ENCODE measurements at places on chromosomes 6 and 20.
A peak's percentile ranks its signal among the peaks of the same experiment; 100 is the strongest.

GRCh38 chr20:45128099-45128498 lies 3.8 kb upstream of the WFDC12 start:
- no peak for DNase-seq

DNA sequence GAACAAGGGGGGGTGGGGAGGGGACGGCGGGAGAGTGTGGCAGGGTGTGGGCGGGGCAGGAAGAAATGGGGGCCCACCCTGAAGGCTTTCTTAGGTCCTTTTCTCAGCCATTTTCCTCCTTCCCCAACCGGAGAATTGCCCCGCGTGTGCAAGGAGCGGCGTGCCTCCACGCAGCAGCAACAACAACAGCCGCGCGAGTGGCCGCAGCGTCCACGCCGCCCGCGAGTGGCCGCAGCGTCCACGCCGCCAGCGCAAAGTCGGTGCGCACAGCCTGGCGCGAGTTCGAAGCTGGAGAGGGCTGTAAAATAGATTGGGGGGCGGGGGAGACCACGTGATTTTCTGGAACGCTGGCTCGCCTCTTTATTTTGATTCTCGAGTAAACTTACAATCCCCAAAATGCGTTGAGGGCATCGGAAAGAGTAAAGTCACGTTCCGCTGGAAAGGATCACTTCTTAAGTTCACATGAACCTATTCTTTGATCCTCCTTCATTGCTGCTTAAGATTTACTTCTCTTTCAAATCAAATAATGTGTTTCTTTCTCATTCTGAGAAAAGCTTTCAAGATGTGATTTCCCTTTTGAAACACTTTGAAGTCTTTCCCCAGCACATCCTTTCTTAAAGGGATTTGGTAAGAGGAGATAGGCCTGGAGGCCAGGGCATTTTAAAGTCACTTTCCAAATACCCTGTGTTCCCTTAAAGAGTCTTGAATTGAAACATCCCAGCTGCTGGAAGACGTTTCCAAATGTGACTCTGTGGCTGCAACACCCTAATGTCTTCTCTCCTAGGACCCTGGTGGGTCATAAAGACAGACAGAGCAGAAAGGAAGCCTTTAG lies 66.7 kb upstream of the ZNF217 start:
- peak; percentile 52 for DNase-seq

DNA sequence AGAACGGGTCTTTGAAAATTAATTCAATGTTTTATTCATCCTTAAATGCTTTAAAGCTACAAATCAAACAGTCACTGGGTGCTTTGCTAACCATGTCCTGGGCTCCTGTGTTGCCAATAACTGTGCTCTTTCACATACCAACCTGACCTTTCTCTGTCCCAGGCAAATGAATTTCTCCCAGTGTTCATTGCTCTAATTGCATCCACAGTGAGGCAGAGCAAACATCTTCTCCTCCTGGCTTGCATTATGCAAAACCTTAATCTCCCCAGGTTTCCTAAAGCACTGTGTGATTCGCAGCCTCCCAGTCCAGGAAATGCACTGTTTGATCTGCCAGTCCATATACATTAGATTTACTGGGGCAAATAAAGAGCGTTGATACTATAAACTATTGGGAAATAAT lies 219.0 kb downstream of the PREX1 start:
- DNase-seq: no peak

- peak; percentile 67 for DNase-seq
These were observed 191.9 kb downstream of the MOXD1 start for GRCh38 chr6:132209351-132209750.

- no peak for DNase-seq
These were observed 44.8 kb downstream of the TAF8 start for GRCh38 chr6:42095094-42095493.

- no peak for DNase-seq
These were observed 635 bp downstream of the SLC35B3 start for GRCh38 chr6:8434727-8435092.

GRCh38 chr20:44641325-44641724 lies 10.2 kb downstream of the ADA start:
- DNase-seq: no peak

GRCh38 chr20:1267809-1268374 lies 1.8 kb downstream of the SNPH start:
- no peak for DNase-seq

DNA sequence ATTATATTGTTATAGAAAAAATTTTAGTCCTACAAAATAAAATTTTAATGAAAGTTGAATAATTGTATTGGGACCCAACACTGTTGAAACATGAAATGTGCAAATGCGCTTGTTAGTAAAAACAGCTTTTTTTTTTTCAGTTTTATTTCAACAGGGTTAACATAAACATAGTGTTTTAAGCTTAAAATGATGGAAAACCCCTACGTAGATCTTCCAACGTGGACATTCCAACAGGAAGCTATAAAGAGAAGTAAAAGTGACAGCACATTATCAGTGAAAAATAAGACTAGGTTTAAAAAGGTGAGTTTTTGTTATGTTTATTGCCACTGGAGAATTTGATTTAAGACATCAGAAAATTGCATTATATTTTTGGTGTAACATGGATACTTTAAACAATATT lies 6.5 kb upstream of the GPR31 start:
- DNase-seq: no peak

- peak; percentile 64 for DNase-seq
These were observed 130.7 kb upstream of the SSTR4 start for GRCh38 chr20:22904386-22904785.

DNA sequence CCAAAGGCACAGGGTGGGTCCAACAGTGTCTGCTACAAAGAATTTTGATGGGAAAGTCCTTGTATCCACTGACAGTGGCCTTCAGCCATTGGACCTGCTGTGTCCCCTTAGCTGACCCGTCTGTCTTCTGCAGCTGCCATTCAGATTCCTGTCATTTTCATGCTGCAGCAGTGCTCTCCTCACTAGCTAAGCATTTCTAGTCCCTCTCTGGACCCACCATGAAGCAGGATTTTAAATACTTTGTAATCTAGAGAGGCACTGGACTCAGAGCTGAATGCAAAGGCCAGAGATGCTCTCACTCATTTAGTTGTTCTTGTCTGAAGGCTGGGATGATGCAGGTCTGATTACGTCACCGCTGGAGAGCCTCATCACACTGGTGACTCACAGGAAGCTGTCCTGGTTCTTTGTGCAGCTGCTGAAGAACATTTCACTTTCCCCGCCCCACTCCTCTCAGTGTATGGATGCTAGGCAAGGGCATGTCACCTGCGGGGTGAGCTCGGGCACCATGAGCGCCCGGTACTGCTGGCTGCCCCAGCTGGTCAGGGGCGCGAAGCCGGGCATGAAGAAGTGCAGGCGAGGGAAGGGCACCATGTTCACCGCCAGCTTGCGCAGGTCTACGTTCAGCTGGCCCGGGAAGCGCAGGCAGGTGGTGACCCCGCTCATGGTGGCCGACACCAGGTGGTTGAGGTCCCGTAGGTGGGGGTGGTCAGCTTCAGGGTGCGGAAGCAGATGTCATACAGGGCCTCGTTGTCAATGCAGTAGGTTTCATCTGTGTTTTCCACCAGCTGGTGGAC lies 19.4 kb upstream of the TUBB2A start:
- peak; percentile 89 for DNase-seq

GRCh38 chr6:162198925-162199324 lies 528.6 kb downstream of the PRKN start:
- no peak for DNase-seq

- DNase-seq: peak; percentile 74
These were observed 6.3 kb downstream of the OSER1 start for GRCh38 chr20:44204156-44204831.

GRCh38 chr6:161882196-161882765 lies 608.4 kb upstream of the AGPAT4 start:
- DNase-seq: no peak

GRCh38 chr6:22294301-22294700 lies 2.5 kb downstream of the PRL start:
- DNase-seq: no peak

DNA sequence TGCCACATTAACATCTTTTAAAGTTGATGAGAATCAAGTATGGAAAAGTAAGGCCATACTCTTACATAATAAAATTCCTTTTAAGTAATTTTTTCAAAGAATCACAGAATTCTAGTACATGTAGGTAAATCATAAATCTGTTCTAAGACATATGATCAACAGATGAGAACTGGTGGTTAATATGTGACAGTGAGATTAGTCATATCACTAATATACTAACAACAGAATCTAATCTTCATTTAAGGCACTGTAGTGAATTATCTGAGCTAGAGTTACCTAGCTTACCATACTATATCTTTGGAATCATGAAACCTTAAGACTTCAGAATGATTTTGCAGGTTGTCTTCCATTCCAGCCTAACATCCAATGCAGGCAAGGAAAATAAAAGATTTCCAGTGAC lies 11.6 kb downstream of the PLN start:
- DNase-seq: peak; percentile 27

DNA sequence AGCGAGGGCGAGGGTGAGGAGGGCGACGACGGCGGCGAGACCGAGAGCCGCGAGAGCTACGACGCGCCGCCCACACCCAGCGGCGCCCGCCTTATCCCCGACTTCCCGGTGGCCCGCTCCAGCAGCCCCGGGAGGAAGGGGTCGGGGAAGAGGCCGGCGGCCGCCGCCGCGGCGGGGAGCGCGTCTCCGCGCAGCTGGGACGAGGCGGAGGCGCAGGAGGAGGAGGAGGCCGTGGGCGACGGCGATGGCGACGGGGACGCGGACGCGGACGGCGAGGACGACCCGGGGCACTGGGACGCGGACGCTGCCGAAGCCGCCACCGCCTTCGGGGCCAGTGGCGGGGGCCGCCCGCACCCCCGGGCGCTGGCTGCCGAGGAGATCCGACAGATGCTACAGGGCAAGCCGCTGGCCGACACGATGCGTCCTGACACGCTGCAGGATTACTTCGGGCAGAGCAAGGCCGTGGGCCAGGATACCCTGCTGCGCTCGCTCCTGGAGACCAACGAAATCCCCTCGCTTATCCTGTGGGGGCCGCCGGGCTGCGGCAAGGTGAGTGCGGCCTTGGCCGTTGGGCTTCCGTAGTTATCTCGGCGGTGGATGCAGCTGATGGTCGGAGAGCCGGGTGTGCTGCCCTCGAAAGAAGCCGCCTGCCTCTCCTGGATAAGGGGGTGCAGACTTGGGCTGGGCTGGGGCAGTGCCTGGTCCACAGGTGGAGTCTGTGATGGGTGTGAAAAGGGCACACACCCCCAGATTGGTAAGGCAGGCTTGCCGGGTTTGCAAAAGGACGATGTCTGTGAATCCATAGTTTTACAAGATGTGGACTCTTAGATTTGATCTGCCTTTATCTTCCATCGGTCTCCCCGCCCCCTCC lies 938 bp downstream of the WRNIP1 start:
- DNase-seq: peak; percentile 79

- DNase-seq: peak; percentile 90
These were observed 41.6 kb downstream of the C6orf15 start for GRCh38 chr6:31070711-31071197.

DNA sequence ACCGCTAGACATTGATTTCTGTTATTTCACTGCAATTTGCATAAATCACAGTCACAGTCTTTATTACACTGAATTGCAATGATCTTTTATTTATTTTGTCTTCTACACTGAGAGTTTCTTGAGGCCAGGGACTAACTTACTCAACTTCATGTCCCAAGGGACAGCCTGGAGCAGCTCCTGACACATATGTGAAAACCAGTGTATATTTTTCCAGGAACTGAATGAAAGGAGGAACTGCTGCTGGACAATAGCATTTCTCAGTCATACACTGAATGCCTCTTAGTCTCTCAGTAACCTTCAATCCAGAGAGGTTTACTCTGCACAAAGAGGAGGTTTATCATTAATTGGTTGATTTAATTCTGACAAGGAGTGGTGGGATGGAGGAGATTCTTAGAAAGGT lies 5.9 kb downstream of the F13A1 start:
- DNase-seq: no peak

- DNase-seq: no peak
These were observed 16.8 kb upstream of the FUCA2 start for GRCh38 chr6:143528164-143528811.

GRCh38 chr6:139533573-139534471 lies 159.4 kb upstream of the CITED2 start:
- peak; percentile 84 for DNase-seq

GRCh38 chr6:137473598-137473997 lies 20.6 kb downstream of the OLIG3 start:
- DNase-seq: no peak

Measured in foreskin fibroblast (primary cell).